CD4-positive, alpha-beta T cell treated with Interleukin-12 subunit alpha and Interleukin-12 subunit beta, for 1 hour (primary cell): ENCODE measurements at places on chromosomes 2 and 18.

DNA sequence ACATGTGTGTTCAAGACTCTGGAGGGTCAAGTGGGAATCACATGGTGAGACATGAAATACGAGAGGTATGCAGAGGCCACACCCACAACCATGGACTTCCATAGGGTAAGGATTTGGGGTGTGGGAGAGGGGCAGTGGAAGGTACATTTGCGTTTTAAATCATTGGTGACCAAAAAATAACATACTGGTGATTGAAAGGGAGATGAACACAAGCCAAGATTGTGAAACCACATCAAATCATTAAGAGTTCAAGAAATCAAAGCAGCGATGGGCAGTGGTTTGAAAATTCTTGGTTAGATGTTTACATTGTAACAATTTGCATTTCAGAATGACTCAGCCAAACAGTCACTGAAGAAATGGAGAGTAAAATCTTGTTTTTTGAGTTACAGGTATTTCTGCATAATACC is 1.9 kb upstream of the CABYR start:
- DNase-seq, result peak; percentile 13

GRCh38 chr2:102340778-102341177 is 14.8 kb upstream of the IL18R1 start:
- DNase-seq, result no peak

DNA sequence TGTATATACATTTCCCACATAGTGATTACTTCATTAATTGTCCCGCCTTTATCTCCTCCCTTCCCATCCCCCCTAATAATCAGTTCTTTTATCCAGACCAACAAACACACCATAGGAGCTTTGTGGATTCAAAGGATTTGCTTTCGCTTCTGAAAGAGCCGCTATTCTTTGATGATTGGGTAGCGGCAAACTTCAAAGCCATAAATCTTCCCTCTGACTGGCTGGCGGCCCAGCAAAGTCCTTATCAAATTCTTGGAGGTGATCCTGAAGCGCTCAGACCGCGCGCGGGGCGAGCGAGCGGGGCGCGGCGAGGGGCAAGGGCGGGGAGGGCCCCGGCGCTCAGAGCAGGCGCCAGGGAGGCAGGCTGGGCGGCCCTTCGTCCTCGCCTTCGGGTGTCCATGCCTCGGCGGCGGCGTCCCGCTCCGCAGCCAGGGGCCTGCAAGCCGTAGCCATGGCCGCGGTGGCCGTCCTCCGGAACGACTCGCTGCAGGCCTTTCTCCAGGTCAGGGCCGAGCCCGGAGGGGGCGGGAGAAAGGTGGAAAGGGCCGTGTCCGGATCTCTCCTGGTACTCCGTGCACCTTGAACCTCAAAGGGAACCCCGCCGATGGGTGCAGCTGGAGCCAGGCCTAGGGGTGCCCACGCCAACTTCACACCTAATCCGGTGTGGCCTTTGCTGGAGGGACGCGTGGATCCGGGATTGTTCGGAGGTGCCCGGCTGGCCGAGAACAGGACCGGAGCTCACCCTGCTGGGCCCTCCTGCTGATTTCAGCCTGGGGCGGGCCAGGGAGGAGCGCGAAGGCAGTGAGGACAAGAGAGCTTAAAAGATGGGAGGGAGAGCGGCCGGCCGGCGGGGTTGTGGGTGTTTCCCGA is at the start of gene SP5:
SP5 (plus strand) TSS at position 276 of the 870 bp plus-strand sequence; CDS start at position 452, 176 bp downstream.
- peak; percentile 48 for DNase-seq

DNA sequence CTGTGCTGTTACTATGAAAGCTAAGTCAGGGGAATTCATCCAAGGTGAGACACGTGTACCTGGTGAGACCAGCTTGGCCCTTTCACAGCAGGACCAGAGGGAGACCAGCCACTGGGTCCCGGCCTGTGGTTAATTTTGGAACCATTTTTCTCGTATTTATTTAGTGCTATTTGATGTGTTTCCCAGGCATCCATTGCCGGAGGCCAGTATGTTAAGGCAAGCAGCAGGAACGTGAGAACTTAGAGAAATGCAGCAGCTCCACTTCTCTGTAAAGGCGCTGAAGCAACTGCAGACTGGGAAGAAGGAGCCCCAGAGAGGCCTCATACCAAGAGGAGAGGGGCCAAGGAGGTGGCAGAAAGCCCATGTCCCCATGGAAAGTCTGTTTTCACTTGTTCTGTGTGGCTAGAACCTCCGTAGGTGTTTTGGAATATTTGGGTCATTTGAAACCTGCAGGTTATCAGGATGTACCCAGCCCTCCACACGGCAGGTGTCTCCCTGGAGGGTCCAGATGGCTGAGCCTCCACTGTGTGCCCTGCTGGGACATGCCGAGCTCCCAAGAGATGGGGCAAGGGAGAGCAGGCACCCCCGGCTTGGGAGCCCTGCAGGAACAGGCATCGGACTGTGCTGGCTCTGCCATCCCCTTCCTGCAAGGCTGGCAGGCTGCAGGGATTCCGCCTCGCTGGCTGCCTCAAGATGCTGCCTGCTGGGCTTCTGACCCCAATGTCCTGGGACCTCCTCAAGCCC is 256.0 kb upstream of the RAB6C start:
- no peak for DNase-seq

DNA sequence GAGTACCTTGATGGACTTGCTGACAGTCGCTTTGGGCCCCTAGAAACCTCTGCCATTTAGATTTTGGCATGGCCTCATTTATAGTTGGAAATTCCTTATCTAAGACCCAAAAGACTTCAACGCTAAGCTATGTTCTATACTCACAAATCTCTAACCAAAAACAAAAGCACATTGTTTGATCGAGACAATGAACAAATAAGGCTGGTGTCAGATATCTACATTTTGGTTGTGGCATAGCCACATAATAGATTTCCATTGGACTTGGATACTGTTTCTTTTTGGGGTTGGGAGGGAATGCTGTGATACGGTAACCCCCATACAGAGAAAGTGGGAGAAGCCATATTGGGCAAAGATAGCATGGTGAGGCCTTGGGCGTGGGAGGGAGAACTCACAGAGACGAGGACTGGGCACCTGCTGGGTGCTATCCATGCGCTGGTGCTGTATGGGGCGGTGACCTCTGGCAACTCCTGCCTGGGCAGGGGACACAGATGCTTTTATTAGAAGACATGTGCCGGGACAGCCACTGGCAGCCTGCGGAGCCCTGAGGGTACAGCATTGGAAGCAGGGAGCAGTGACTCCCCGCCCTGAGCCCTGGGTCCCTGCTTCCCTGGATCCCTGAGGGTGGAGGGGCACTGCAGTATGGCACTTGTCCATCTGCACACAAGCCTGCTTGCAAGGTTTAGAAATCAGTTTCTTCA is 97.1 kb downstream of the ASAP2 start:
- DNase-seq, result no peak
